ENCODE measurements at places on chromosomes 4 and X. TPM values are rescaled to one million over a fixed set of nuclear protein-coding genes. Genes with fewer than 3 reads are reported as not detected.

DNA sequence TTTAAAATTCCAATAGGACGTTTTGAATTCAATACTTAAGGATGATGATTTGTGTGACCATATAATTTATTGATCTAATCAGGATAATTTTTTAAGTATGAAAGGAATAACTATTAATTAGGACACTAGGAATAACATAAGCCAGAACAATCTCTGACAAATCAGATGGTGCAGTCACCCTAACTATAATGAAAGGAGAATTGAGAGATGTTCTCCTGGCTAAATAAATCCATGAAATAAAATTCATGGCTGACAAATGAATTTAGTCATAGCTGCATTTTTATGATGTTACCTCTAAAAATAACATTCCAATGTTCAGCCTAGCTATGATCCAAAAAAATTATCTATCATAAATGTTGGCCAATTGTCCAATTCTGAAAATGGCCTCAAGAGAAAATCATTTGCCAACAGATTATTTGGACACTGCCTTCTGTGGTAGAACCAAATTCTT, 190.6 kb upstream of the NEIL3 start:
- DNase-seq = no peak

- DNase-seq = peak; percentile 79
These were observed at the start of gene KDM5C for GRCh38 chrX:53224860-53225797. KDM5C (minus strand) TSS chrX:53225207; CDS start chrX:53224889, 318 bp downstream.

Gene PTCHD1
- total RNA-seq = not detected

DNA sequence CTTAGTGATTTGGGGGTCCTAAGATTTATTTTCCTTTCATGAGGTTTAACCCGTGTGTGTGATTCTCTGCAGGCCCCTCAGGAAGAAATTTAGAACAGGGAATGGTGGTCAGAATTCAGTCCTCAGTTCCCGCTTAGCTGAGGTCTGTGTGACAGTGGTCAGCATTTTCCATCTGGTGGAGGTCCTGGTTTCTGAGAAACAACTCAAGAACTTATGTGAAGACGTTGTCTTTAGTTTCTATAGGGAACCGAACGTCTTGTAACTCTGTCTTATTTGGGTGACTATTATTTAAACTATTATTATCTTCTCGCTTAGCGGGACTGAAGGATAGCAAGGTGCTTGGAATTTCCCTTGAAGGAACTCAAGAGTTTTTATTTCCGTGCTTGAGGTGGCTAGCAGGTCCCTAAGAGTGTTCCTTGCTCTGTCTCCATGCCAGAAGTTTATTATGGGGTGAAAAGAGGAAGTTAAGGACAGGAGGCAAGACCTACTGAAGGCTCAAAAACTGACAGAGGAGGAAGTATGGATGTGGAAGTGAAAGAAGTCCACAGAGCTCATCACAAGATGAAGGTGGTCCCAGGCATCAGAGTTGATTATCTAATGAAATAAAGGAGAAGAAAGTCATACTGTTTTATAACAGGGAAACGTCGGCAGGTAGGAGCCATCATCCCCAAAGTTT, 9.4 kb downstream of the MGST2 start:
- no peak for DNase-seq

Measured in GM12878 (cell line).